Putamen (tissue), 1 donor: ENCODE measurements at places on chromosomes 11 and 22.

DNA sequence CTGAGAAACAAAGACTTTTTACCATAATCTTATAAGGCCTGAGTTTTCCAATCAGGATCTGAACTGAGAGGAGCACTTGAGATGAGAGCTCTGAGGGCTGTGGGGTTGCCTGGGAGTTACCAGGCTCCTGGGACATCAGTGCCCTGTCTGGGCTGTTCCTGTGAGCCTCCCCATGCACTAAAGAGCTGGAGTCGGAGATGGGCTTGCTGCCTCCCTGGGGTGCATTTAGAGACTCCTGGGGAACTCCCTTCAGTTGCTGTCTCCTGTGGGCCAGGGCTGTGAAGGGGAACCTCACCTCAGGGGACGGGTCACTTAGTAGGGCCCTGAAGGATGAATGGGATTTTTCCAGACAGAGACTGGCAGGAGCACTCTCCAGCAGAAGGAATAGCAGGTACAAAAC lies 33.3 kb downstream of the KCNC1 start:
- DNase-seq, result no peak

GRCh38 chr22:41822317-41823057 lies 10.4 kb upstream of the SREBF2 start:
- no peak for DNase-seq

DNA sequence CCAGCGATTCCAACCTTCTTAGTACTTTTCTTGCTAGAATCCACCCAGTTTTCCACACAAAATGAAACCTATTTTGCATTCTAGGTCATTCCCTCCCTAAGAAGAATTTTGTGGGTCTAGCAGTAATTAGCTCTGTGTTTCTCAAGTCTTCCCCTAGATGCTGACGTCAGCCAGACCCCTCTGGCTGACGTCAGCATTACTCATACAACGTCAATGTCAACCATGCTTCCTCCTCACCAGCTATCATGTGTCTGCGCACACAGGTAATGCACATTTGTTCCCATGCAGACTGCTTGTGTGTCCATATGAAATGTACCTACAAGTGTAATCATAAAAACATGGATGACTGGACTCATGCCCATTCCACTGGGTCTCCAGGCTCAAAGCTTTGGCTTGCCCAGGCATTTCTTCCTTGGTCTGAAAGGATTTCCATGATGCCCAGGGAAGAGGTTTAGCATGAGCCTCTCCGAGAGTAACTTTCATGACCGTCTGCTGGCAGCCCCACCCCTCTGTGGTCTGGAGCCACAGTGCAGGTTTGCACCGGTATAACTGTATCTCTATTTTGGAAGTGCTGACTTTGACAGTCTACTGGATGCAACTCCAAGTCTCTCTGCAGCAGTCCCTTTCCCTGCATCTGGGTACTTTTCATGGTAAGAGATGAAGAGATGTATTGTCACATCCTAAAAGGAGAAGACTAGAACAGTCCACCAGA lies 58.6 kb downstream of the DSCAML1 start:
- DNase-seq, result no peak

DNA sequence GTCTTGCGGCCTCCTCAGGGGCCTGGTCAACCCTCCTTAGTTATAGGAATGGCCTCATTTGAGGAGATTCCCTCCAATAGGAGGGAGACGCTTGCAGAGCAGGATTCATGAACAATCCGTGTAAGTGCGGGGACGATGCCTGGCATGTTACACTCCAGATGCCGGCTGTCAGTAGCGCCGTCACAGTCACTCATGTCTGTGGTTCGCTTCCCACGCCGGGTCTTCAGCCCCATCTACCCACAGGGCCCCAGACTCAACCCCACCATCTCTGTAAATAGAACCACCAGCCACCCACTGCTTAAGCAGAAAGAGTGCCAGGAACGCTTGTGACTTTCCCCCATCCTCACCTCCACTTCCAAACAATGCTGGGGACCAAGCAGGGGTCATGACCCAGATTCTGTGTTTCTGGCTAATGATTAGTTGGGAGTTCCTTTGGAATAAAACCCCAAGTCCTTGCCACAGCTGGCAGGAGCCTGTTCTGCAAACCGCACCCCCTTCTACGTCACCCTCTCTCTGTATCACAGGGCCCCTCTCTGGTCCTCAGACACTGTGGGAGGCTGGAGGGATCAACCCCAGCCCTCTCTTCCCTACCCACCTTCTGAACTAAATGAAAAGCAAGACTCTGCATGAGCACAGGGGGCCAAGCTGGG lies 38.8 kb upstream of the TOLLIP start:
- DNase-seq, result no peak

DNA sequence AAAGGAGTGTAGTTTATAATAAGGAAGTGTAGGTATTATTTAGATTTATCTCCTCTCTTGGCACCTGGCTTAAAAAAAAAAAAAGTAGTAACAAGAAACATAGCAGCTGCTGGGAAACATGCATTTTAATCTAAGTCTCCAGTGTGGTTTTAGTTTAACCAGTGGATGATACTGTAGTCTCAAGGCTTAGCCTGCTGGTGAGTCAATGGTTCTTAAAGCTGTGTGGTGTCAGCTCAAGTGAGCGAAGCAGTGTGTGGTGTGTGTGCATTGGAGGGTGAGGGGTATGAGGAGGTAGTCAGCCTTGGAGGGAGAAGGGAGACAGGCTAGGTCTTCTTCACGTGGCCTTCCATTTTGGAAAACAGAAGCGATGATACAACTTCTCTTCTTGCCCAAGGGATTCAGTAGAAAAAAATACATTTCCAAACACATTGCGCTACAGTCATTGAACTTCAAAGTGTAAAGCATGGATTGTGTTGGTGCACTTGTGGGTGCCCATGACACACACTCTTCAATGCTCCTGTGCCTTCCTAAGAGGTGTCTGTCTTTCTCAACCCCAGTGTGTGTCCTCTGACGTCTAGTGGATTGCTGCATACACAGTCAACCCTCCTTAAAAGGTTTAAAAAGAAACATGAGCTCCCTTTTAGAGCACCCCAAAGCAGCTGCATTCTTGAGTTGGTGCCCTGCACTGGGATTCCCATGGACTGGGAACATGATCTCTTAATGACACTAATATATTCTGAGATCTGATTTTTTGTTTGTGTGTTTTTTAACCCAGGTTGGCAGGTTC lies 40.1 kb downstream of the ZBTB16 start:
- no peak for DNase-seq

- DNase-seq, result peak; percentile 95
Observed at GRCh38 chr11:13276832-13277767, 490 bp upstream of the BMAL1 start.

- DNase-seq, result no peak
Observed at GRCh38 chr11:1544536-1544935, 27.5 kb downstream of the DUSP8 start.

DNA sequence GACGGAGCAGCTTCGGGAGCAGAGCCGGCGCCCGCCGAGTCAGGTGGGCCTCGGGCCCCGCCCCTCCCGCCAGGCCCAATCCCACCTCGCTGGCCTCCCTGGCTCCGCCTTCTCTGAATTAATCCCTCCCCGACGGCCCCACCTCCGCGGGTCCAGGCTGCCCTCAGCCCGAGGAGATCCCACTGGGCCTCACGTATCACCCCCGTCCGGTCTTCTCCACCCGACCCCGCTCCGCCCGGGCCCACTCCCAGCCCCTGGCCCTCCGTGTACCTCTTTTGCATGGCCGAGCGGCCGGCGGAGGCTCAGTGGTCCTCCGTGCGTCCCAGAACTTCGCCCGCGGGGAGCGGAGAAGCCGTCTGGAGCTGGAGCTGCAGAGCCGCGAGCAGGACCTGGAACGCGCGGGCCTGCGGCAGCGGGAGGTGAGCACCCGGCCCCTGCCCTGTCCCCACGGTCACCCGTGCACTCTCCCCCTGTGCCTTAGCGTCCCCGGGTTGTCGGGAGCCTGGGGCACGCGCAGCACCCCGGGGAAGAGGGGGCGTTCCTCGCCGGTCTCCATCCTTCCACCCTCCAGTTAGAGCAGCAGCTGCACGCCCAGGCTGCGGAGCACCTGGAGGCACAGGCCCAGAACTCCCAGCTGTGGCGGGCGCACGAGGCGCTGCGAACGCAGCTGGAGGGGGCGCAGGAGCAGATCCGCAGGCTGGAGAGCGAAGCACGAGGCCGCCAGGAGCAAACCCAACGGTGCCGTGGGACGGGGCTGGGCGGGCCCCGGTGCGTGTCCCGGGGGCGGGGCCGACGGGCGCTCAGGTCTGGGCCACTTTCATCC lies 2.2 kb upstream of the CD151 start:
- DNase-seq, result no peak
